RCC 7860 (cell line): ENCODE measurements at places on chromosomes 6 and 20.
A peak's percentile ranks its signal among the peaks of the same experiment; 100 is the strongest.

DNA sequence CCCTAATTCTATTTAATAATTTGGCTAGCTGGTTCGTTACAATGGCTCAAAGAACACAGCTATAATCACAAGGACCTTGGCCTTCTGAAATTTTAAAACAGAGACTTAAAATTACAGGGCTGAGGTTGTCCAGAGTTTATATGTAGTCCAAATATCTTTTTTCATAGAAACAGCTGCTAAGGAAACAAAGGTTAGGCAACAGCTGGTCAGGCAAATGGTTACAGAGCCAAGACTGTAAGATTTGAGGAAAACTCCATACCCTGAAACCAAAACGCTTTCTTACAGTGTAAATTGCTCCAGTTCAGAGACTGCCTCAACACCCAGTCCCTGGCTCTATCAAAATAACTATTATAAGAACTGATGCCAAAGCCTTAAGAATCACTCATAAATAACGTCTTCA lies 9.7 kb upstream of the ARHGAP18 start:
- DNase-seq: no peak

DNA sequence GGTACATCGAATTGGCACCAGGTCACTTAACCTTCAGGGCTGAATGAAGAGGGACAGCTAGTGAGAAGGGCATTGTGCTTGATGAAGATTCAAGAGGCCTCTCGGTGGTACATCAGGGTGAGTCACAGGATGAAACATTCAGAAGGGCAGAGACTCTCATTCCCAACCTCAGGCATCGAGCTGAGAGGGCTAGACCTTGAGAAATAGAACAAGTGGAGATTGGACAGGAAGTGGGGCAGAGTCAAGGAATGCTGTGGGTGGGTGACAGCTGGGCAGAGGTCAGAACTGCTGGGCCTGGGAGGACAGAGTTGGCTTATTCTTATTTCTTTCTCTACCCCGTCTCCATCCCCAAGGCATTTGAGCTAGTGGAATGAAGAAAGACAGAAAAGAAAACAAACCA lies 126.0 kb downstream of the SCML4 start:
- DNase-seq: peak; percentile 41

DNA sequence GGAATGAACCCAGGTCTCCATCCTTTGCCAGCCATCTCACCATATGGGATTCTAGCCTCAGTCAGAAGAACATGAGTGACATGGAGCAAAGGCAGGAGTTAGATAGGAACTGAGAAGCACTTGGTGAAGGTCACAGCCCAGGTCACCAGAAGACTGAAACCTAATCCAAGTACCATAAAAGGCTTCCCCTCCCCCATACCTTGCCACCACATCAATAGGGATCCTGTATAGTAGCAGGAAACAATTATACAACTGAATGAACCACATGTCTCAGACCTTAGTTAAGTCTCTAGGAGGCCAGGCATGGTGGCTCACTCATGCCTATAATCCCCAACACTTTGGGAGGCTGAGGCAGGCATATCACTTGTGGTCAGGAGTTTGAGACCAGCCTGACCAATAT lies 49.6 kb downstream of the KIZ start:
- no peak for DNase-seq

DNA sequence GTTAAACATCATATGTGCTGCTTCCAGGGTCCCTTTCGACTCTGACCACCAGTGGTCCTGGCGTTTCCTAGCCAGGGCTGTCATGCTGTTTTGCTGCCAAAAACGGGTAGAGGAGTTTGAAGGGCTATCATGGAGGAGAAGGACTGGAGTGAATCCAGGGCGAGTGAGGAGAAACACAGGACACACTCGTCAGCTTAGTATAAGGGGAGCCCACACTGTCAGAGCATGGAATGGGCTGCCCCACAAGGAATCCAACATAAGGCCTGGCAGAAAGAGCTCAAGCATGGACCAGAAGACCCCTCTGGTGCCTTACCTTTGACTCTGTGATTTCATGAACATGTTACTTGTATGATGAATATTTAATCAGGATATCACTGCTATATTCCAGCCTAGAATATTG lies 247.2 kb downstream of the NRN1 start:
- DNase-seq: no peak

GRCh38 chr20:3633913-3634478 lies 29.2 kb downstream of the GFRA4 start:
- no peak for DNase-seq

DNA sequence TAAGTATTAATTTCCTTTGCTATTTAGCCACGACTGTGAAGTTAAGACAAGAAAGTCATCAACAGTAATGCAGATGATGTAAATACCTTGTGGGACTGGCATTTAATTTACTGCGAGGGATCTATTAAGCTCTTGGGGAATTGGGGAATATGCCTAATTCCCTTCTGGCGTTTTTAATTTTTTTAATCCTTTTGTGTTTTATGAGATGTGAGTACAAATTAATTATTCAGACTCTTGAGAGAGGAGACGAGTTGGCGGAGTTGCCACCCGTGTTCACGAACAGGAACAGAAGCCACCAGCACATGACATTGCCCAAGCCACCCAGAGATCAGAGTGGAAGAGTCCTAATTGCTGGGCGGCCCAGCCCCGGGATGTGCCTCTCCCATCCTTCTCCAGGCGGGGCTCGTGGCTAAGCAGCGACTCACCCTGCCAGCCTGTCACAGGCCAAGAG lies 533 bp upstream of the CRYBG1 start:
- DNase-seq: no peak

DNA sequence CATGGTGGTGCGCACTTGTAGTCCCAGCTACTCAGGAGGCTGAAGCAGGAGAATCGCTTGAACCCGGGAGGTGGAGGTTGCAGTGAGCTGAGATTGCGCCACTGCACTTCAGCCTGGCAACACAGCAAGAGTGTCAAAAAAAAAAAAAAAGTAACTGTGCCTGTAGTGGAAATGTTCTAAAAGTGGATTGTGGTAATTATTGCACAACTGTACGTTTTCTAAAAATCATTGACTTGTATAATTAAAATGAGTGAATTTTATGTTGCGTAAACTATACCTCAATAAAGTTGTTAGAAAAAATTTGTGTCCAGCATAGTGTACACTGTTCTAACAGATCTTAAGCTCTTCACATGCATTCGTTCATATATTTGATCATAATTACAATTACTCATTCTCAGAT lies 5.5 kb downstream of the SEC23B start:
- no peak for DNase-seq

- peak; percentile 91 for DNase-seq
These were observed 35.2 kb downstream of the PPP1R14C start for GRCh38 chr6:150177952-150178520.

- no peak for DNase-seq
These were observed 259.0 kb downstream of the FOXC1 start for GRCh38 chr6:1868561-1869261.

GRCh38 chr6:140441256-140441655 lies 1066.8 kb upstream of the CITED2 start:
- DNase-seq: no peak

GRCh38 chr20:13101706-13102105 lies 92.9 kb downstream of the SPTLC3 start:
- peak; percentile 7 for DNase-seq

- peak; percentile 72 for DNase-seq
These were observed 146.8 kb downstream of the RPS12 start for GRCh38 chr6:132961122-132961521.

GRCh38 chr6:117110737-117111136 lies 154.6 kb upstream of the VGLL2 start:
- DNase-seq: no peak

- DNase-seq: no peak
These were observed 26.5 kb downstream of the PTPRK start for GRCh38 chr6:128493877-128494276.

GRCh38 chr20:12941025-12941424 lies 67.7 kb upstream of the SPTLC3 start:
- DNase-seq: no peak

DNA sequence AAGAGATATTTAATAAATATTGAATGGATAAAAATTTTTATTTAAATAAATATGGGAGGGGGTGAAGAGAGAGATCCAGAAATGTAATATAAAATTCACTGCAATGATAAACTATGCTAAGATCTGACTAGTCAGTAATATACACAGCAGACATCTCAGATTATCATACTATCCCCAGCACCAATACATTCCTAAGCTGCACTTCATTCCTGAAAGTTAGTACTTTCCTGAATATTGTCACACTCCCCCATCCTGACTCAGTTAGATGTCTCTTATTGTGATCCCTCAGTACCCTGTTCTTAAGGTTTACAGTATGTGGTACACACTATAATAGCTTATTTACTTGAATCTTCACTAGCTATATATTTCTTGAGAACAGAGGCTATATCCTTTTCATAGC lies 88.3 kb upstream of the KCNQ5 start:
- DNase-seq: no peak

DNA sequence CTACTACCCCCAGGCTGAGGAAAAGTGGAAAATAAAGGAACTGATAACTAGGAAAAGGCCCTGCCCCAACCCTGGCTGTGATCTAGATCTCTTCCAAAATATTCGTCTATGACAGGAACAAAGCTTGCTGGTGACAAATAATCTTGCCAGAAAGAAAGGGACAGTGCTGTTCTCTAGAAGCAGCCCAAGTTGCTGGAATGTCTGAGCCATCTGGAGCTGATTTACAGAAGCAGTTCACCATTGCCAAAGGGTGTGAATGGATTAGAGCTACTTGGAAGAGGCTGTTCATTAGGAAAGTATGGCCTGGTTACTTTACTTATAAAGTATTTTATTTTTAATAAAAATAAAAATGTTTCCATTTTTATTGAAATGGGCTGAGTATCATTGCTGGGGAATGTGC lies 146.3 kb downstream of the EPM2A start:
- no peak for DNase-seq

GRCh38 chr6:150466196-150466595 lies 97.4 kb downstream of the IYD start:
- DNase-seq: no peak

- no peak for DNase-seq
These were observed 300.1 kb upstream of the KCNQ5 start for GRCh38 chr6:72321788-72322187.

- peak; percentile 9 for DNase-seq
These were observed 35.6 kb downstream of the RIOK1 start for GRCh38 chr6:7424967-7425807.

DNA sequence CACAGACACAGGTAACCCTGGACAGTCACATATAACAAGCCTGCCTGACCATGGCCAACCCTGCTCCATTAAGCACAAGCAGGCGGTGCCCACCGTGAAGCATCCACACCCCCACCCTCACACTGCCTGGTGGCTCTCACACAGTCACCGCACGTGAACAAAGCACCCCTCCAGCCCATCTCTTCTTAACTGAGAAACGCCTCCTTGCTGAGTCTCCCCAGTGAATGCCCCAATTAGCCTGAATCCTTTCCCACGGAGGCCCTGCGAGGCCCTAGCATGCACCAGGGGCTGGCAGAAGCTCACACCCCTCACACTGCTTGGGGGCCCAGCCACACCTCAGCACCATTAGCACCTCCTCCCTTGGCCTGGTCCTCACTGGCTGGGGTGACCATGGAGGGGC lies 72.3 kb downstream of the GRM4 start:
- DNase-seq: no peak

DNA sequence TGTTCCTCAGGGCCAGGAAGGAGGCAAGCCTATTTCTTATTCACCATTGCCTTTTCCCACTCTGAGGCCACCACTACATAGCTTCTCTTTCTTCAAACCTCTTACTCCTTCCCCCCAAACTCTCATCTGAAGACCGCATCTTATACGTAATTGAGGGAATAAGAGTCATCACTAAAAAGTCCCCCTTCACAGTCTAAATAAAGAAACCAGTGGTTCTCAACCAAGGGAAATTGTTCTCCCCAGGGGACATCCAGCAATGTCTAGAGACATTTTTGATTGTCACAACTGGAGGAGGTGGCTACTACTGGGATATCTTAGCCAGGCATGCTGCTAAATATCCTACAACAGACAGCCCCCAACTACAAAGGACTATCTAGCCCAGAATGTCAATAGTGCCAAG lies 327.6 kb upstream of the CNR1 start:
- DNase-seq: no peak

- no peak for DNase-seq
These were observed 26.5 kb downstream of the EFCAB8 start for GRCh38 chr20:32885185-32885584.

DNA sequence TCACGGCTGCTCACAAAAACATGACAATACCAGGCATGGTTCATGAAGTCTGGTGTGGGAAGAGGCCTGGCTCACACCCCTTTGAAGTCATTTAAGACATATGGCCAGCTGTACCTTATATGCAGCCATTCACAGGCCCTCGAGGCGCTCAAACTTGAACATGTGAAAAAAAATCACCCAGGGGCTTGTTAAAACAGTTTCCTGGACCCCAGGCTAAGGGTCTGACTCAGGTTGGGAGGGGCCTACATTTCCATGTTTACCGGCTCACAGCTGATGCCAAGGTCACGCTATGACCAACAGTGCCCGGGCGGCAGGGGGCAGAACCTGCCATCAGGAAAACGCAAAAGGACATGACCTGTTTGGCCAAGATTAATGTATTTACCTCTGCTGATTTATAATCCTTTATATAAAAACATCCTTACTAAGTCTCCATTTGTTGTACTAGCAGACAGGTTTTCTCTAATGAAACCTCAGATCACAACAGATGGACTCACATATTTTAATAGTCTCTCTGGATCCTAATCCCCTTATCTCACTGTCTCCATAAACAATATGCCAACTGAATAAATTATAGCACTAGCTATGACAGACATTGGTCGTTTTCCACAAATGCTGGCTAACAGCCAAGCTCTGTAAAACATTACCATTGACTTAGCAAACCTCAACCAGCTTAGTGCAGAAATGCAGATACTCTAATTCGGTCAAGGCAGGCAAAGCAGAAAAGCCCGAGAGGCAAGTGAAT lies 19.9 kb downstream of the EZR start:
- peak; percentile 64 for DNase-seq

- DNase-seq: no peak
These were observed 58.6 kb downstream of the NUDT3 start for GRCh38 chr6:34333858-34334257.

GRCh38 chr20:13953227-13953626 lies 37.2 kb downstream of the SEL1L2 start:
- no peak for DNase-seq

DNA sequence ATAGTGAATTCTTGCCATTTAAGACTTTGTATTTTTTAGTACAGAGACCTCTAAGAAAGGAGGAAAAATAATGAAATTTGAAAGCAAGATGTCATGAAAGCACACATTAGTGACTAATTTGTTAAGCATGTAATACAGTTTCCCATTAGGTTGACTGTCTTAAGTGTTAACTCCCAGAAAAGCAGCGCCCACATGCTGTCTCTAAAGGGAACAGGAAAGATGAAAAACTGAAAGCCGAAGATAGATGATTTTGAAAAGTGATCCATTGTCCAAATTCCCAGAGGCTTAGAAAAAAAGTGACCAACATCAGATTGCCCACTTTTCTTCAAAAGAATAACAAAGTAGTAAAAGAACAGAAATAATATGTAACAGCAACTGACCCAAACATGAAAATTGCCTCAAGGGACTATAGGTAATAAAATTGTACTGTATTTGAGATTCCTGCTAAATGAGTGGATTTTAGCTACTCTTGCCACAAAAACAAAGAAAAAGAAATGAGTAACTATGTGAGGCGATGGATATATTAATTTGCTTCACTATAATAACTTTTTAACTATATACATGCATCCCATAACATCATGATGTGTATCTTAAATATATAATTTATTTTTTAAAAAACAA lies 83.2 kb upstream of the OGFRL1 start:
- peak; percentile 25 for DNase-seq

- no peak for DNase-seq
These were observed 40.1 kb downstream of the UTRN start for GRCh38 chr6:144325232-144325631.
